Right forelimb (tissue), 1 donor: ENCODE measurements at places on chromosomes 3 and 15.
A peak's percentile ranks its signal among the peaks of the same experiment; 100 is the strongest.

DNA sequence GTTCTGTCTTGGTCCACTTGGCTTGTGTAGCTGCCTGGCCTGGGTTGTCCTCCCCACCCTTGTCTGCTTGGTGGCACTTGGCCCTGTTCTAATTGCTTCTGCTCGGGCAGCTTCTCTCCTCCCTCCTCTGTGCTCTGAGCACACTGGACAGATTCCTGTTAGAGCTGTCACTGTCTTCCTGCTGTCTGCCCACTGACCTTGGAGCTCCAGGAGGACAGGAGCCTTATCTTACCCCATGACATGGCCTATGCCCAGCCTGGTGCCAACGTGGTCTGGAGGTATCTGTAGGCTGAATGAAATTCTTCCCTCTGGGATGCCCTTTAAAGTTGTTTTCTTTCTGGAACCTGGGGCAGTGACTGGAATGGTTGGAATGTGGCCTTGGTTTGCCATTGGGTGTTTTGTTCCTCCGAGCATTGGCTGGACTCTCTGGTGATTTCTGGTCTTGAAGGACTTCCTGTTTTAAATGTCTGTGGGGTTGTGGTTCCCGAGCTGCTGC is 94.1 kb downstream of the FAM43A start:
- no peak for DNase-seq

- no peak for DNase-seq
These were observed 688.6 kb downstream of the DIPK2A start for GRCh38 chr3:144660186-144660585.

- no peak for DNase-seq
These were observed 495.4 kb downstream of the OTOL1 start for GRCh38 chr3:161991901-161992540.

DNA sequence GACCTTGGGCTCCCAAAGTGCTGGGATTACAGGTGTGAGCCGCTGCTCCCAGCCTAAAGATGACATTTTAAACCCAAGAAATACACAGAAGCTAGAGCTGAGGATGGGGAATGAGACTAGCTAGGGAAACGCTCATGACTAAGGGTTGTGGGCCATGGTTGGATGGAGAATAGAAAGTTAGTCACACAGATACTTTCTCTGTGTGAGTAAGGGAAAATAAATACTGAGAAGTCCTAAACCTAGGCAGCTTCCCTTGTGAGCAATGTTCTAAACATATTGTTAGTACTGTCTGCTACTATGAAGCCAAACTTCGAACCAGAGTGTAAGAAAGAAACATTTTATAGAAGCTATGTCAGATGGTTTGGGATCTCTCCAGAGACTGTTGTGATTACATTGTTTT is 304.8 kb upstream of the STAC start:
- DNase-seq, result no peak

GRCh38 chr3:13506239-13506638 is 26.1 kb downstream of the HDAC11 start:
- peak; percentile 13 for DNase-seq

DNA sequence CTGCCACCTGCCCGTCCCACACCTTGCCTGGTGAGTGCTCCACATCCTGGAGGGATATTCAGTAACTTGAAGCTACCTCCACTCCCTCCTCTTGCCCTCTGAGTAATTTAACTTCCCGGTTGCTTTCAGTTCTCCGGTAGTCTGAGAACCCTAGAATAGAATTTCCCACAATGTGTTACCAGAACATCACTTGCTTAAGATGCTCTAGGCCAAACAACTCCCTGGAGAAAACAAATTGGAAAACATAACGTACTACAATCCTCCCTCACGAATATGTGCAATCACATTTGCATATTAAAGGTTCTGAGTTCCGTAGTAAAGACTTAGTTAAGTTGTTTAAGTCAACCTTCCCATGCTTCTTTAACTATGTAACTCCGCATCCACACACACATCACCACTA is 44.8 kb downstream of the SLCO2A1 start:
- DNase-seq, result peak; percentile 36

GRCh38 chr15:77870195-77871065 is 207.1 kb downstream of the TBC1D2B start:
- DNase-seq, result peak; percentile 76

GRCh38 chr3:56468184-56469106 is at the start of gene ERC2:
Gene ERC2, minus strand, starts transcription at chr3:56468467.
- peak; percentile 73 for DNase-seq

- no peak for DNase-seq
These were observed 34.7 kb upstream of the TUBGCP5 start for GRCh38 chr15:23073890-23074646.

- no peak for DNase-seq
These were observed 493.3 kb downstream of the MAGI1 start for GRCh38 chr3:65545429-65545828.

GRCh38 chr3:151268267-151269235 is 9.8 kb downstream of the P2RY14 start:
- no peak for DNase-seq

DNA sequence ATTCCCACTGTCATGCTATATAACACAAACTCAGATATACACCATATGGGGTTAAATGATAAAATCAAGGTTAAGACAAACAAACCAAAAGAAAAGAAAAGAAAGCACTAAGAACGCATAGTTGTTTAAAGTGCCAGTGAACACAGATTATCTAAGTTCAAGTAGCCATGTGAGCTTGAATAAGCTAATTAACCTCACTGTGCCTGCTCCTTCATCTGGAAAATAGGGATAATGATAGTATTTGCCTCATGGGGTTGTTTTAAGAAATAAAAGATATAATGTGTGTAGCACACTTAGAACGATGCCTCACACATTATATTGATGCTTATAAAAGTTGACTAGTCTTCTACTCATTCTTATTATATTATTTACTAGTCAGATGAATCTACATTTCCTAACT is 72.6 kb upstream of the IL12A start:
- DNase-seq, result no peak

DNA sequence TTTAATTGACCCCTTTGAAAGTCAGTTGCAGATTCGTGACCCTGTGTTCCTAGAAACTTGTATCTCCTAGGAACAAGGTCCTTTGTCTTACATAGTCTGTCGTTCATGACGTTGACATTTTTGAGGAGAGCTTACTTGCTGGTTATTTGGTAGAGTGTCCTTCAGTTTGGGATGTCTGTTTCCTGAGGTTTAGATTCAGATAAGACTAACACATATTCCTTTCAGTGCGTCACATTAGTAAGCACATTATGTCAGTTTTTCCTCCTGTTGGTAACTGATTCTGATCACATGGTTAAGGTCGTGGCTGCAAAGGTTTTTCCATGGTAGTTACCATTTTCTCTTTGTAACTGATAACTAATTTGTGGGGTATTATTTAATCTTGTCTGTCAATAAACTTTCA is 80.8 kb downstream of the PCCB start:
- no peak for DNase-seq

- no peak for DNase-seq
These were observed 1.6 kb downstream of the AMOTL2 start for GRCh38 chr3:134372396-134373270.

GRCh38 chr3:195899701-195900435 is 8.5 kb downstream of the TNK2 start:
- no peak for DNase-seq

- no peak for DNase-seq
These were observed 66.2 kb downstream of the NMNAT3 start for GRCh38 chr3:139611528-139611927.

DNA sequence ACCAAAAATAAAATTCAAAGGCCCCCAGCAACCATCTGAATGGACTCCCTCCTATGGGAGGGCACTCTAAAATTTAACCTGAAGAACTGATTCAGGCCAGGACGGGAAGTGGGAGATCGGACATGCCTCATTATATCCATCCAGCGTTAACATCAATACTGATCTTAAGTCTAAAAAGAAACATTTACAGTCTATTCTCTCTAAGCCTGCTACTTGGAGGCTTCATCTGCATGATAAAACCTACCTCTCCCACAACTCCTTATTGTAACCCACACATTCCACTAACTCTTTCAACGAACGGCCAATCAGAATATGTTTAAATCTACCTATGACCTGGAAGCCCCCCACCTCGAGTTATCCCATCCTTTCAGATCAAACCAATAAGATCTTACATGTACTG is 68.4 kb downstream of the HERC1 start:
- DNase-seq, result no peak

DNA sequence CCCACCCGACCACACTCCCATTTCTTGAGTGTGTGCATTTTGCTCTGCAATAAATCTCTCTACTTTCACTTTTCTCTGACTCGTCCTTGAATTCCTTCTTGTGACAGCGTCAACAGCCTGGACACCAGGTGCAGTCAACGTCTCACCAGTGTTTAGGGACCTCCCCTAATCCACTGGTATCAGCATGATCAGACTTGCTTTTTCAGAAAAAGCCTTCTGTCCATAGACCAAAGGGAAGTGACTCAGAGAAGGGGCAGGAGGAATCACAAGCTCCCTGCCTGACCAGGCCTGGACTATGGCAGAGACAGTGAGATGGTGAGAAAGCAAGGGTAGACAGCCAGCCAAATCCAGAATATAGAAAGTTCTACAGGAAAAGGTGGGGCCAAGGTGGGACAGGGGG is 15.5 kb downstream of the CCR5 start:
- no peak for DNase-seq

- no peak for DNase-seq
These were observed 24.6 kb downstream of the ACSBG1 start for GRCh38 chr15:78209646-78210348.

- DNase-seq, result no peak
These were observed 45.1 kb upstream of the SPATA12 start for GRCh38 chr3:57015350-57015729.

GRCh38 chr15:39736412-39737195 is 46.0 kb downstream of the FSIP1 start:
- no peak for DNase-seq

DNA sequence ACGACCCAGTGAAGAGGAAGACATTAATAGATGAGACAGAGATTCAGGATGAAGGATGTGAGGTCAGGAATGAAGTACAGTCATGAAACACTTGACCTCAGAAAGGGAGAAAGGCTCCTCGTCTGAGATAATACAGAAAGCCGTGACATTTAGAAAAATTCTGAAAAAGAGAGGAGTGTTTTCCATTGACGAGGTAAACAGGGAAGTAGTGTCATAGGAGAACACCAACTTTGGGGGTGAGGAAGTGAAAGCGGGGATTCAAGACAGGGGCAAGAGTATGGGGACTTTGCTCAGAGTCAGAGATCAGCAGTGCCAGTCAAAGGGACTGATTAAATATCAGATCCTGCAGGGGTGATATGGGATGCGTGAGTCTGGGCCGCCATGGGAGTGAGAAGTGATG is 160.9 kb downstream of the PLCL2 start:
- no peak for DNase-seq

- no peak for DNase-seq
These were observed 7.2 kb downstream of the ISG20 start for GRCh38 chr15:88646088-88646405.

GRCh38 chr3:124078953-124079911 is 87.3 kb upstream of the ROPN1 start:
- no peak for DNase-seq

GRCh38 chr3:11060500-11061251 is 68.1 kb downstream of the SLC6A1 start:
- peak; percentile 70 for DNase-seq

GRCh38 chr3:39705351-39705900 is 104.0 kb upstream of the MYRIP start:
- no peak for DNase-seq

DNA sequence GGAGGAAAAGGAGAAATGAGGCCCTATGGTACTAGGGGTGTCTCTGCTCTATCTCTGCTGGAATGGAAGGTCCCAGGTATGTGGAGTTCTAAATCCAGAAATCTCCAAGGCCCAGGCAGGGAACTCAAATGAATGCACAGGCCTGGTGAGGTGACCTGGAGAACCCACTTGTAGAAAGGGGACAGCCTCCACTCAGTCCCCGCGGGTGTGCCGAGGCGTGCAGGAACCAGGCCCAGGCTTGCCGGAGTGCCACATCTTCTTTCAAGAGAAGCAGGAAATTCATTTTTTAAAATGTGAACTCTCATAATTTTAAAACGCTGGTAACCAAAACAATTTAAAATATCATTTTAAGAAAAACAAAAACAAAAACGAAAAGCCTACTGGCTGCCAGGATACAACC is 32.2 kb upstream of the ADCY5 start:
- DNase-seq, result no peak

DNA sequence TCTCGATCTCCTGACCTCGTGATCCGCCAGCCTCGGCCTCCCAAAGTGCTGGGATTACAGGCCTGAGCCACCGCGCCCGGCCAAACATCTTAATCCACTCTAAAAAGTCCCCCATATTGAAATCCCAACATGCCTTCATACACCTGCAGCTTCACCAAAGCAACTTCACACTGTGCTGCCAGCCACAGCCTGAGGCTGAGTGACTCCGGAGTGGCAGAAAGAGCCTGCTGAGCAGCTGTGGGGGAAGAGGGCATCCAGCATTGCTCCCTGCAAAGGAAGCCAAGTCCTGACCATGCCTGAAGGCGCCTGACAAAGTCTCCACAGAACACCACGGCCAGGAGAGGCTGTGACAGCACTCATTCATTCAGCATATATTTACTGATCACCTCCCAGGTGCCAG is 21.6 kb upstream of the VGLL4 start:
- no peak for DNase-seq

GRCh38 chr15:91751611-91752010 is 101.9 kb upstream of the SLCO3A1 start:
- DNase-seq, result no peak

GRCh38 chr15:99955532-99955931 is 222.3 kb upstream of the LYSMD4 start:
- no peak for DNase-seq

GRCh38 chr3:124453189-124453588 is 277.1 kb upstream of the UMPS start:
- DNase-seq, result no peak

DNA sequence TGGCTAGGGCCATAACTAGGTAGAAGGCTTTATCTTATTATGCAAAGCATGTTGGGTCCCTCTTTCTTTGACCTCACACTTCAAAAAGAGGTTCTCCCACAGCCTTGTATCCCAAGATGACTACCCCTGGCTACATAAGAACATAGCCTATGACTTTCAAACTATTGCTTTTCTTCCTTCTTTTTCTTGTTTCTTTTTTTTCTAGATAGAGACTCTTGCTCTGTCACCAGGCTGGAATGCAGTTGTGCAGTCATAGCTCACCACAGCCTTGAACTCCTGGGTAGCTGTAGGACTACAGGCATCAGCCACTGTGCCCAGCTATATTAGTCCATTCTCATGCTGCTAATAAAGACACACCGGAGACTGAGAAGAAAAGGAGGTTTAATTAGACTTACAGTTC is 47.2 kb downstream of the DIPK2A start:
- DNase-seq, result no peak

GRCh38 chr3:65411367-65411766 is 627.4 kb downstream of the MAGI1 start:
- no peak for DNase-seq

- no peak for DNase-seq
These were observed 58.6 kb downstream of the QTRT2 start for GRCh38 chr3:114115143-114115542.
